ENCODE measurements at places on chromosomes 5 and 9.

- DNase-seq, result peak; percentile 13
Measured at GRCh38 chr5:121805911-121806310, 45.8 kb upstream of the FTMT start.

GRCh38 chr9:98866435-98867102 lies 59.1 kb downstream of the GALNT12 start:
- no peak for DNase-seq

DNA sequence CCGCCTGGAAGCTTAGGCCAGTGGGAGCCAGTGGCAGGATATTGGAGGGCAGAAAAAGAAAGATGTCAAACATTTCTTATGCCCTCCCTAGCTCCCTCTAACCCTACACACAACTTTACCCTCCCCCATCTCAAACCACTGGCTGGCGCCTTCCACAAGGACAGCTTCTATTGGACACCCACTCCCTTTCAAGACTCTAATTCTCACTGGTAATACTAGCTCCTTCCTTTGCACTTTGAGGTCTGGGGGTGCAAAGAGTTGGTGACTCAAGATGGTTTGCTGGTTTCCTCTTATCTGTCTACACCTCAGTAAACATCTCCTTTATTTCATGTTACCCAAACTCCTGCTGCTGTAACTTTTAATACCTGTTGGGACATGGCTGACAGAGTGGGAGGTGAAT lies 11.6 kb upstream of the ITGA1 start:
- no peak for DNase-seq

GRCh38 chr9:134240361-134240760 lies 76.0 kb upstream of the RNU6ATAC start:
- no peak for DNase-seq

DNA sequence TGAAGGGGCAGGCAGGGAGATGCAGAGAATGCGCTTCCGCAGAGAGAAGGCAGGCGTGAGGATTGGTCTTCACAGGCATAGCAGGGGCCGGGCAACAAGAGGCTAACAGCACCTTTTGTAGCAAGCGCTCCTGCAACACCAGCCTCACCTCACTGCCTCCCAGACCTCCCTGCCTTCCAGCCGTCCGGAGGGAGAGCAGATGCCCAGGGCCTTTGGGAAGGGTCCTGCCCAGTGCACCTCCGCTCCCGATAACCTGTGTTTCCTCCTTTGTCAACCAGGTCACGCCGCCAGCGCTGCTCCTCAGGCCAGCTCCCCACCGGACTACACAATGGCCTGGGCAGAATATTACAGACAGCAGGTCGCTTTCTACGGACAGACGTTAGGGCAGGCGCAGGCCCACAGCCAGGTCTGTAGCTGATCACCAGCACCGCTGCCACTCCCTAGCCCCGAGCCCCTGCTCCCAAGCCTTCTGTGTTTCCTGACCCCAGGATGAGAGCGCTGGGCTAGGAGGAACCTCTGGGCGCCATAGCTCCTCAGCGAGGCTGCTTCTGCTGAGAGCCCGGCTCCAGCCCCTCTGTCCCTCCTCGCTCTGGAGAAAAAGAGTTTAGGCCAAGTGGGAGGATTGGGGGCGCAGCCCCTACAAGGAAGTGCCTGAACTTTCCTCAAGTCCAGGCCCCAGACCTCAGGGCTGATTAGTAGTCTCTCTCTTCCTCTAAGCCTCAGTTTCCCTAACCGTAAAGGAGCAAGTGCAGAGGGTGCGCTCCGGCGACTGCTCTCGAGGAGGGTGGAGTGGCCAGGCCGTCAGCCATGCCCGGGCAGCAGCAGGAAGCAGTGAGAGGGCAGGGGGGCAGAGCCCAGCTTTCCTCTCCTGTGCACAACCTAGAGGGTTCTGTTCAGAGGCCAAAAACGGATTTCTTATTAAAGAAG lies 28.4 kb upstream of the PRDM12 start:
- no peak for DNase-seq

DNA sequence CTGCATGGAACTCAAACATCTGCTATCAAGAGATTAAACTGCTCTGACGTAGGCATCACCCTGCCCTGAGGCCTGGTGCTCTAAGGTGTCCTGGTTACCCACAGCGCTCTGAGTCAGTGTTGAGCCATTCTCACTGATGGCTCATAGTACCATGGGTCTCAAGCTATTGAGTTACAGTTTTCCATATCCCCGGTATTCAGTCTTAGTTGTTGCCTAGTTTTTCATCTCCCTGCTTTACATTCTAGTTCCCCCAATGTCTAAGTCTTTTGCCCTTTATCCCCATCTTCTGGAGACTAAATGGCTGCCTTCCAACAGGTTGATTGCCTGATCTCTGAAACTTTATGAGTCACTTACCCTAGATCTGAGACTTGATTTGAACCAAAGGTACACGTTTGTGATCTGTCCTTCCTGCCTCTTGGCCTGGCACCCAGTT lies 161.2 kb upstream of the PTGER4 start:
- DNase-seq, result no peak

DNA sequence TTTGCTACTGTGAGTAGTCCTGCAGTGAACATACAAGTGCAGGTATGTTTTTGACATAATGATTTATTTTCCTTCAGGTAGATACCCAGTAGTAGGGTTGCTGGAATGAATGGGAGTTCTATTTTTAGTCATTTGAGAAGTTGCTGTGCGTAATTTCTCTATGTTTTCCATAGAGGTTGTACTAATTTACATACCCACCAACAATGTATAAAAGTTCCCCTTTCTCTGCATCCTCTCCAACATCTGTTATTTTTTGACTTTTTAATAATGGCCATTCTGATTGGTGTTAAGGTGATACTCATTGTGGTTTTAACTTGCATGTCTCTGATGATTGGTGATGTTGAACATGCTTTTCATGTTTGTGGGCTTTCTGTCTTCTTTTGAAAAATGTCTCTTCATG lies 64.7 kb upstream of the CTSL start:
- DNase-seq, result no peak

- no peak for DNase-seq
Measured at GRCh38 chr5:10424124-10424731, 17.5 kb upstream of the ROPN1L start.

GRCh38 chr5:172454358-172455086 lies at the start of gene SH3PXD2B:
TSS of gene SH3PXD2B (minus strand) at chr5:172454525. CDS start at chr5:172454352, 173 bp downstream.
- DNase-seq, result no peak

- DNase-seq, result no peak
Measured at GRCh38 chr9:122144836-122145591, 14.6 kb downstream of the NDUFA8 start.

GRCh38 chr5:95731571-95732554 lies 727 bp downstream of the RHOBTB3 start:
- no peak for DNase-seq

- DNase-seq, result no peak
Measured at GRCh38 chr9:2228641-2229040, 213.5 kb downstream of the SMARCA2 start.

DNA sequence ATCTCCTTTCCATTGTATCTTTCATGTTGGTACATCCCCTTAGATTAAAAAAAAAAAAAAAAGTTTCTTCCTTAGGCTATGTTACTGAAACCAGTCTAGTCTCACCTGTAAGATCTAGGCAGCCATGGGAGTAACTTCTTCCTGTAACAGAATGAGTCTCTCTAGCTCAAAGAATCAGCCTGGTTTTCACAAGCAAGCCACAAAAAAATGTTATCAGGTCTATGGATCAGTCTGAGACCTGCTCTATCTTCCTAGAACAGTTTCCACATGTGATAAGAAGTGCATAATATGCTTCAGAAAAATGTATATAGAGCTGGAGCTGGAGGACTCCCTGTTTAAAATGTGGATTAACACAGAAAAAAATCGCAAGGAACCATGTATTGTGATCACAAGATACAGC lies 53.8 kb downstream of the ARRDC3 start:
- no peak for DNase-seq

- DNase-seq, result peak; percentile 66
Measured at GRCh38 chr5:6402939-6403338, 24.6 kb upstream of the MED10 start.

DNA sequence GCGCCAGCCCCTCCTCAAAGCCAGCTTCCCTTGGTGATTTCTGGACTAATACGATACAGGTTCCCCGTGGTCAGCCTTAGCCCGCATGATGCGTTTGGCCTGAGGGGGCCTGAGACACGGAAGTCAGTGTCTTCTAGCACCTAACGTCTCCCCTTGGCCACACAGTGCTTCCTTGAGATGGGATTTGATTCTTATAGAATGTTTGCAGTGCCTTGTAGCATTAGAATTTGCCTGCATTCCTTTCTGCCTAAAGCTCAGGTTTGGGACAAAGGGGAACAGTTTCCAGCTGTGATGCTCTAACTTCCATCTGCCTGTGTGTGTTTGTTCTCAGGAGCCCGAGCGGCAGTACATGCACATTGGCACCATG lies 34.4 kb downstream of the CFAP90 start:
- DNase-seq, result no peak

GRCh38 chr9:122355336-122355875 lies 15.4 kb upstream of the PTGS1 start:
- DNase-seq, result no peak

Data from fibroblast of skin of left biceps (primary cell).